ENCODE measurements at places on chromosomes 16 and 17.

DNA sequence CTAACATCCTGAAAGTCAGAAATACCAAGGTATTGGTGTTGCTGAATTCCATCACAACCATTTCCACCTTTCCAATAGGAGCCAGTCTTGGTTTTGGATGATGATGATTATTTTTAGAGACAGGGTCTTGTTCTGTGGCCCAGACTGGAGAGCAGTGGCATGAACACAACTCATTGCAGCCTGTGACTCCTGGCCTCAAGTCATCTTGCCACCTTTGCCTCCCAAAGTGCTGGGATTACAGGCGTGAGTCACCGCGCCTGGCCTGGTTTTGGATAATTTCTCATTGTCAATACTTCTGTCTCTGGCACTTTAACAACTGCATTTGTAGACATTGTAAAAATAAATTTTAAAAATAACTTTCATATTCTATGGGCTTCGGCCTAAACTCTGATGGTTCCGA, 22.6 kb downstream of the STAT5B start:
- no peak for DNase-seq

- no peak for DNase-seq
Observed at GRCh38 chr16:73060892-73061490, 13.1 kb upstream of the ZFHX3 start.

DNA sequence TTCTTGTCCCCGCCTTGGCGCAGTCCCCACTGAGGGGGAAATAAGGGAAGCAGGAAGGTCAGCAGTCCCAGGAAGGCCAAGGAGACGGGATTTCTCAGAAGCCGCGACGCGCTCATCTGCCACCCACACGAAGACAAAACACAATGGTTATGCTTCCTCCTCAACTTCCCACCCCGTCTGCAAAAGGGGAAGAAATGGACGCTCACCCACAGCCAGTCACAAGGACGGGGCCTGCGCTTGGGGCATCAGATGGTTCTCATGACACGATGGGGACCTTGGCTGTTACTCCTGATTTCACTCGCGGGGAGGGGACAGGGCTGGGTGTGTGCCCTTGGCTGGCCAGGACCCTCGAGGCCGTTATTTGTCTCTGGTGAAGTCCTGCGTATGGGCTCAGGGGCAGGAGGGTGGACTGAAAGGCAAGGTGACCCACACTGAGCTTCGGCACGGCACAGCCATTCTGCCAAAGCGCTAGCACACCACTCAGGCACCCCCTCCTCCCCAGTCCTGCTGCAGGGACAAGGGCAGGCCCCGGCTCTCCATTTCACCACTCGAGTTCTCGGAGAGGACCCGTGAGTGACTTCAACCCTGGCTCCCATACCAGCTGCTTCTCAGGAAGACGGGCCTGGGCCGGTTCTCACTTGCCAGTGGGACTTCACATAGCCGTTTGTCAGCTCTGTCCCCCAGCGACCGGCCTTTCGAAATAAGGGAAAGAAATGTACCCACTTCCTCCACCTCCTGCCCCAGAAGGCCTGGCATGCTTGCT, 84.5 kb downstream of the ABR start:
- DNase-seq = peak; percentile 23

DNA sequence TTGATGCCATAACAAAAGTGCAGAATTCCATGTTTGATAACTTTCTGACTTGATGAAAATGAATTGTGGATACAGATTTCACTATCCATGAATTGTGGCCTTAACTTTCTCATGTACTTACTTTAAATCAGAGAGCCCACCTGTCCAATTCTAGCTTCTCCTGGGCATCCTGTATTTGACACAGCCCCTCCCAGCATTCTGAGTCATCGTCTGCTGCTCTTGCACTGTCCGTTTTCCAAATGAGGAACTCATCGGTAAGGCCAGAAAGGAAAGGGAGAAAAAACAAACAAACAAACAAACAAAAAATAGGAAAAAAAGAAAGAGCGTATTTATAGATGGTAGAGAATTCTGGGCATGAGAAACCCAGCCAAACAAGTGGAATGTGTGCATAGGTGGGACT, 361.6 kb downstream of the WWOX start:
- DNase-seq = peak; percentile 10

DNA sequence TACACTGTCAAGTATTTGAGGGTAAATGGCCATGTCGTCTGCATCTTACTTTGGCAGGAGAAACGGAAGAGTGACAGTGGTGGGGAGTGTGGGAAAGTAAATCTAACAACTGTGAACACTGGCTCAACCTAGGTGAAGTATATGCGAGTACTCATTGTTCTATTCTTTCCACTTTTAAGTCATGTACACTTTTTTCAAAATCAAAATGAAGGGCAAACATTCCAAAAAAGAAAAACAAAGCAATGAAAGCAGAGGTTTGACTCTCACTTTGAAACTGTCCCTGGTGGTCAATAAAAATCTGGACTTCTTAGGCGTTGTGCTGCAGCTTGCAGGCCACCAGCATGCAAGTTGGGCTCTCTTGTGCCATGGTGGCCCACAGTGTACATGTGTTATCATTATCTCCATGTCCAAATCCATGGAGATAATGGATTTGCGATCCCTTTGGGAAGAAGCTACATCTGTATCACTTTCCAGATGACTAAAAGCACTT, 32.7 kb downstream of the STAT5B start:
- no peak for DNase-seq

- no peak for DNase-seq
Observed at GRCh38 chr16:72224260-72224768, 52.4 kb upstream of the PMFBP1 start.

DNA sequence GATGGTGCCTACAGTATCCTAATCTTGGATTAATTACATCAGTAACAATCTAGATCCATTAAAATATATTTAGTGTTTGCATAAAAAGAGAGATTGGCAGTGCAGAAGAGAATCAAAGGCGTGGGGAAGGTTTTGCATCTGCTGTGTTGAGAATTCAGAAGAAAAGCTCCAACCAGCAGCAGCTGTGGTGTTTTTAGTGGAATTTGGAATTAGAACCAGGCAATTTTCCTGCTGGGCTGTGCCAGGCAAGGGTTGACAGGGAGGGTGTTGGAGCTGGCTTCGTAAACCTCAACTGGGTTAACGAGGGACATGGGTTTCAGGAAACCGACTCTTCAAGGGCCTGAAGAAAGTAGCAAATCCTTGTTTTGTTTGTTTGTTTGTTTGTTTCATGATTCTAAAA, 107.8 kb upstream of the WSCD1 start:
- DNase-seq = no peak

GRCh38 chr17:9002227-9002605, 19.1 kb upstream of the NTN1 start:
- DNase-seq = no peak

- DNase-seq = no peak
Observed at GRCh38 chr17:36938566-36939051, 1.3 kb downstream of the LHX1 start.

GRCh38 chr17:4516735-4517134, 18.1 kb downstream of the SPNS2 start:
- DNase-seq = no peak

DNA sequence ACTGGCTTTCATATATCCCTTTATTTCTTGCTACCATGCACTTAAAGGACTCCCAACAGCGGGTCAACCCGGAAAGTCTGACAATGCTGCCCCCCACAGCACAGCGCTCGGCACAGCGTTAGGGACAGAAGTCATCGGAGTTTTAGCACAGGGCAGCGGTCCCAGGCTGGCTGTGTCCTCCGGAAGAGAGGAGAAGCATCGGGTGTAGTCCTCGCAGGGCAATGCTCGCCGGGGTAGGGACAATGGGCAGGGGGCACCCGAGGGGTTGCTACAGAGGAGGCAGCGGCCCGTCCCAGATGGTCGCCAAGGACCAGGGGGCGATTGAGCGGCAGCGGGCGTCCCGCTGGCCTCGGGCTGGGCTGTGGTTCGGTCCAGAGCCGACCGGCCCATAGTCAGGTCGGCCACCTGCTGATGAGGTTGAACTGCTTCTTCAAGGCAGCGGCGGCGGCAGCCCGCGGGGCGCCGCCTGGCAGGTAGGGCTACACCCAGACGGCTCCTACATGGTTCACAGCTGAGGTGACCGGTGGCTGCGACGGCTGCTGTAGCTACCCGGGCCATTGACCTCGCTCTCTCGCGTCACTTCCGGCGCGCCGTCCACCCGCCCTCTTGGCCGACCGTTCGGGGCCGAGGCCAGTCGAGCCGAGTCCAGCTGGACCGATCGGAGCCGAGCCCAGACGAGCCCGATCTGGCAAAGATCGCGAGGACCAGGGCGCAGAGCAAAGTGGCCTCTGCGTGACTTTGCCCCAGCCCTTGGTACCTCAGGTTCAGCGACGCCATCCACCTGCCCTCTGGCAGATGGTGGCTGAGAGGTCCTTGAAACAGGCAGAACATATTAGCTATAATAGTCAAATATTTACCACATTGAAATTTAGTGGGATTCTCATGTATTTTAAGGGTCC, 4.7 kb upstream of the LCMT1 start:
- DNase-seq = peak; percentile 83

GRCh38 chr17:72121164-72122009, 567 bp downstream of the SOX9 start:
- no peak for DNase-seq

DNA sequence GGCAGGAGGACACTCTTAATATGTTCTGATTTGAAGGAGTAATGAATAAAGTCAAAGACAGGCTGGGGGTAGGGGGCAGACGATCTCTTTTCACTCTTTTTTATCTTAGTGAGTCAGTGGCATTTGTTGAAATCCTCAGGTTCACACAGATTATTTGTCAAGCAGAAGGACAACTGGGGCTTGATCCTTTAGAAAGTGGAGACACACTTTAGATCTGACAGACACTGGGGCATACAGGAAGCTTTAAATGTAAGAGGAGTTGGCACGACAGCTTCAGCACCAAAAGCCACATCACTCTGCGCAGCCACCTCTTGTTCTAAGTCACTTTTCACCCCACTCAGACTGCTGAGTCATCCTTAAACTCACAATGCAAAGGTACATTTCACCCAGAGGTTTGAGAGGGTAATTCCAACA, 121.5 kb downstream of the STXBP4 start:
- peak; percentile 92 for DNase-seq

GRCh38 chr16:92431-93339, 14.7 kb downstream of the MPG start:
- no peak for DNase-seq

- DNase-seq = peak; percentile 98
Observed at GRCh38 chr17:78359997-78360370, at the start of gene SOCS3. TSS of gene SOCS3 (minus strand) at chr17:78360077. CDS start at chr17:78359095, 982 bp downstream.

DNA sequence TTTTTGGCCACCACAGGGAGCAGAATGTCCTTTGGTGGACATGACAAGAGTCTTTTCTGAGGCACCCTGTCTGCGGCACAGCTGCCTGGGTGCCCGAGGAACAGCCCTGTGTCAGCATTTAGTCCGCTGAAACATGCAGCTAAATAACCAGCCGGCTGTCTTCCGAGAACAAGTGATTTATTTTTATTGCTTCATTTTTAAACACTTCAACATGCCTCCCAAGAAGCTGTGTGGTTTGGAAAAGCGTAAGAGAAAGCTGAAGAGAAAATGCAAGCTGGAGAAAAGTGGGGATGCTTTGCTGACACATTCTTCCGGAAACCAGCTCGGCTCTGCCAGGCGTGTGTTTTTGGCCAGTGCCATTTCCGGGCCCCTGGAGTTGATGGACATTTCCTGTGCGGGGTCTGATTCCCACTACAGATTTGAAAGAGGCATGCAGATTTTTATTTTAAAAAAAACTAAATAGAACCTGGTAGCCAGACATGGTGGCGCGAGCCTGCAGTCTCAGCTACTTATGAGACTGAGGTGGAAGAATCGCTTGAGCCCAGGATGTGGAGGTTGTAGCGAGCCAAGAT, 94.7 kb downstream of the SEC14L1 start:
- DNase-seq = peak; percentile 85

- no peak for DNase-seq
Observed at GRCh38 chr16:84391151-84392030, 23.1 kb downstream of the ATP2C2 start.

DNA sequence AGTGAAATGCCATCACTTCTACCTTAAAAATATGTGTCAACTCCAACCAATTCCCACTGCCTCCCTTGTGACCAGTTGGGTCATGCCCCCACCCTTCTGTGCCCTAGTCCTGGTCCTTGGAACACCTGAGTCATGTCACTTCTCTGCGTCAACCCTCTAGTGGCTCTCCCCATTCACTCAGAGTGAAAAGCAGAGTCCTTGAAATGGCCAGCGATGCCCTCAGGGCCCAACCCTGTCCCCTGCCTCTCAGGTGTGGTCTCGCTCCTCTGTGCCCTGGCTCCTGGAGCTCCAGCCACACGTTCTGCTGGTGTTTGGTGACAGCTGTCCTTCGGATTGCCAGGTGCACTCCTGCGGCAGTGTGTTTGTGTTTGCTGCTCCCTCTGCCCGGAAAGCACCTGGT, 89.2 kb downstream of the SPECC1 start:
- no peak for DNase-seq

DNA sequence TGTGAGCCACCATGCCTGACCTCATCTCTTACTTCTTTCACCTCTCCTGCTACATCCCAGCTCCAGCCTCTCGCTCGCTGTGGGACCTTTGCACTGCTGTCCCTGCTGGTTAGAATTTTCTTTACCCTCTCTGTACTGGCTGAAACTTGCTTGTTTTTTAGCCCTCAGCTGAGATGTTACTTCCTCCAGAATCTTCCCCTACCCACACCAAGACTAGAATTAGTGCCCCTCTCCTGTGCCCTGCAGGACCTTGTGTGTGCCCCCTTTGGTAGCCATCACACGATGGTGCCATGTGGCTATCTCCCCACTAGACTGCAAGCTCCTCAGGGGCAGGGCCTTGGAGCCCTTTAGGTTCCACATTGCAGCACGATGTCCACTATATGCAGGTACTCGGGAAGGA, 84.1 kb downstream of the AIPL1 start:
- no peak for DNase-seq

All from common myeloid progenitor, CD34-positive (primary cell).